ENCODE measurements at places on chromosomes 3 and 15.
A peak's percentile ranks its signal among the peaks of the same experiment; 100 is the strongest.

DNA sequence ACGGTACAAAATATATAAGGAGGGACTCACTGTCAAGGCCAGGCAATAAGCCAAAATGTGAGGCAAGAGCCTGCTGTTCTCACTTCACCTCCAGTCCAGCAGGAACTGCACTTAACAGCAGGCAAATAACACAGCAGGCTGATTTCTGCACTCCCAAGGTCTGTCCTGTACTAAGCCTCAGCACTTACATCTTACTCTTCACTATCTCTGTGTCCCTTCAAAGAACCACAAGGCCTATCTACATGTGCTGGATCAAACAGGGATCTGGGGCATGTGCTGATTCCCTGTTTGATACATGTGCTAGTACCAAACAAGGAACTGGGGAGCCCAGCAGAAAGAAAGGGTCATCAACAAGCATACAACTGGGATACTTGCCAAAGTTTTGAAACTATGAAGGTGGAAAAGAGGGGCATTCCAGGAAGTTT is 22.2 kb downstream of the UACA start:
- DNase-seq = no peak

DNA sequence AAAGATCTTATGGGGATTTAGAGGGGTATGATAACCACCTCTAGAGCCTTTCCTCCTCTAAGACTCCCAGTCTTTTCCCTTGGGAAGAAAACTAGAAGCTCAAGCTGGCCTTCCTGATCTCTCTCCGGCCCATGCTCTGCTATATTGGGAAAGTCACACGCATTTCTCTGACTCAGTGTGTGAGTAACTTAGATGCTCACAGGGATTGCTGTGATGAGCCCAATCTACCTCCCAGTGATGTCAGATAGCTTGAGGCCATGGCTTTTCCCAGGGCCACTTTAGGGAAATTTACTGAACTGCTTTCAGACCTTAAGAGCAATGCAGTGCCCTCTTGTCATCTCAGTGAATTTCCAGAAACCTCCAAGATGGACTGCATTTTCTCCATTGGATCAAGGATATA is 8.6 kb upstream of the ST8SIA2 start:
- DNase-seq = no peak

DNA sequence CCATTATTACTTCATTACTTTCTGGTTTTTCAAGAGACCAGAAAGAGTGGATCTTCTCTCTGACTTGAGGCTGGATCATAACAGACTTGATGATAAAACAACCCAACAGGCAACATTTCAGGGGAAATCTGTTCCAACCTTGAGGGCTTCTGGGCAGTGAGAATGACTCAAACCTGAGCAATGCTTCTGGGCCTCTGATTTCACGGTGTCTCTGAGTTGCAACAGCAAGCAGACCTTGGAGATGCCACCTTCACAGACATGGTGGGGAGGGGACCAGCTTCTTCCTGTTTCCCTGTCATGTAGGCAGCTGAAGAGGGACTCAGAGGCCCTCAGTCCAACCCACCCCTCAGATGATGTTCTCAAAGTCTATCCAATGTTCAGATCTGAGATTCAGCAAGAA is 104.0 kb downstream of the ABHD5 start:
- DNase-seq = no peak

DNA sequence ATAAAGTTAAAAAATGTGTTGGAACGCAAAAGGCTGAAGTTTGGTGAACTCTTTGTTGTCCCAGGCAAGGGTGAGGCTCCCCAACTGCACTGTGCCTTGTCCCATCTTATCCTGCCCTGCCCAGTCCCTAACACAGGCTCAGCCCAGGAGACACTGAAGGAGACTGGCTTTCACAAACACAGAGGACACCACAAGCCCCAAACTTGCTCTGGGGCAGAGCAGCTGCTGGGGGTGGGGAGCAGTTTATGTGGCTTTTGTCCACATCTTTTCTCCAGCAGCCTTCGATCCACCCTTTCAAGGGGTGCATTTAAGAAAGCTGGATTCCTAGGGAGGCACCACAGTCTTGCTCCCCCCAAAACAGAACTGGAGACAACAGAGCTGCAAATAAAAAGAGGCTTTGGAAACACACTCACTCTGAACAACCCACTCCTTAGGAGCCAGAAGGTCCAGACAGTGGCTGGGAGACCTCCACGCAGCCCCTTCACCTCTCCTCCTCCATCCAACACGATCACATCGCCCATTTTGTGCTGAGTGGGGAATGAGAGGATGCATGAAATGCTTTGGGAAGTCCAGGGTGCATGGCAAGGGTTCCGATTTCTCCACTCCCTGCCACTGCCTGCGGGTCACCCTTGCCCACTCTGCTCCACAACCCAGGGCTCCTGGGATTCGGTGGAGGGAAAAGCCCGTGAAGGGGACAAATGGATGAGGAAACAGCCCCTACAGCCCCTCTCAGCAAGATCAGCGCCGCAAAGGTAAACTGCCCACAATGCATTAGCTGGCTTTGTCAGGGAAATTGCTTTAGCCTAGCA is 260.5 kb upstream of the TLE3 start:
- no peak for DNase-seq

- DNase-seq = no peak
These were observed 1122.0 kb downstream of the ROBO1 start for GRCh38 chr3:78645628-78646310.

DNA sequence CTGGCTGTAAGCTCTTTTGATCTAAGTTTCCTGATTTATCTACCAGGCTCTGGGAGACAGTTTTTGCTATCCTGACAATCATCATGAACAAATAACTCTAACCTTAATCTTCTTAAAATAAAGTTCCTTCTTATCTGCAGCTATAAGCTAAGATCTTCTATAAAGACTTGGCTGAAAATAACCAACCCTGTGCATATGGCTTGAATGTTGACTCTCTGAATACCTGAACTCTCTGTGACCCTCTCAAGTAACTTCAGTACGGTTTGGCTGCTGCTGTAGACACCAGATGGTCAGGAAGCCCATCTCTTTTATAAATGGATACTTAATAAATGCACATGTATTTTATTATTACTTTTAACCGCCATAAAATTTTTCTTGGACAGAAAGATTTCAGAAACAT is 412.4 kb upstream of the CBLB start:
- no peak for DNase-seq

DNA sequence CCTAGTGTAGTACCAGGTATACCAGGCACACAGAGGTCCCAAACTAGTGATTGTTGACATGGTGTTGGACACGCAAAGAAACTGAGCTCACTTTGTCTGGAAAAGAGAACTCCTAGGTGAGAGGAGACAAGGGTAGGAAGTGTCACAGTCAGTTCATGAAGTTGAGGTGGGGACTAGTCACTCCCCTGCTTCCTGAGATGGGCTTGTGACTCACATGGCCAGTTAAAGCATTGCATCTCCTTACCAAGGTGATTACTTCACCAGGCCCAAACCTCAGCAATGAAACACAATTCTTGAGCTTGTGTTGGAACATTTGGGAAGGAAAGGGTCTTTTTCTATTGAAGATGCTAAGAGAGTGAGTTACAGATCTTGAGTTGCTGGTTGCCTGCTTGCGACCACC is 49.2 kb upstream of the RAD18 start:
- peak; percentile 11 for DNase-seq

DNA sequence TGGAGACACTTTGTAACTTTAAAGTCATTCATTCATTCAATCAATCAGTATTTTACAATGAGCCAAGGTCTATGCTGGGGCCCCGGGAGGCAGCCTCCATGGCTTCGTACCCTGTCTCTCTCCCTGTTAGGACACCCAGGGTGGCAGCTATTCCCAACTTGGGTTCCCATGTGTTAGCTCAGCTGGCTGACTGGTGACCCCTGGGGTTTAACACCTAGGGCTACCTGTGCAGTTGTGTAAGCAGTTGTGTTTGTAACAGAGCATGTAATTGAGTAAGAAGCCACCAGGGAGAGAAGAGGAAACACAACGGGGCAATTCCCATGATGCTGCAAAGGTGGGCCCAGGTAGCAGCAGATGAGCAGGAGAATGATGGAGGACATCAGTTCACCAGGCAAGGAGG is 132.4 kb downstream of the ADAMTS9 start:
- no peak for DNase-seq

All from stimulated activated CD4-positive, alpha-beta T cell treated with anti-CD3 and anti-CD28 coated beads, Interleukin-1b, Interleukin-23, amount 100 ng/mL, for 48 hours (primary cell).